Stimulated activated effector memory CD8-positive, alpha-beta T cell treated with anti-CD3 and anti-CD28 coated beads, Interleukin-12 subunit alpha, Interleukin-12 subunit beta, amount 100 ng/mL, for 72 hours (primary cell): ENCODE measurements at places on chromosomes 3 and 15.

DNA sequence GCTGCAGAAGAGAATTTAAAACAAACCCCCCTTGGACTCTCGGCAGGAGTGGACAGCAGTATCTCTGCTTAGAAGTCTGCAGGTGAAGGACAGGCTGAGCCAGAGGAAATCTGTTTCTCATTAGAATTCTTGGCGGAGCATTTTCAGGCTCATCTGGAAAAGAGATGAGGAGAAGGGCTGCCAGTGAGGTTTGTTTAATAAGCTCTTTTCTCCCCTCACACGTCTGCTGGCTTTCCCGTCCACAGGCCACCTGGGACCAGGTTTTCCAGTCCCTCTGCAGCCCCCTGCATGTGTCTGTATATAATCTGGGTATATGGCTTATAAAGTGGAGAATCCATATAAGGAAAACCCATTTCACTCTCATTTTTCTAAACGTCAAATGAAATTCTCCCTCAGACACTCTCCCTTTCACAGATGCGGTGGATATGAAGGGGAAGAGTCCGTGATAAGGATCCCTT, 155.4 kb upstream of the TPM1 start:
- DNase-seq = no peak

- no peak for DNase-seq
Measured at GRCh38 chr3:86880066-86880465, 110.9 kb downstream of the VGLL3 start.

DNA sequence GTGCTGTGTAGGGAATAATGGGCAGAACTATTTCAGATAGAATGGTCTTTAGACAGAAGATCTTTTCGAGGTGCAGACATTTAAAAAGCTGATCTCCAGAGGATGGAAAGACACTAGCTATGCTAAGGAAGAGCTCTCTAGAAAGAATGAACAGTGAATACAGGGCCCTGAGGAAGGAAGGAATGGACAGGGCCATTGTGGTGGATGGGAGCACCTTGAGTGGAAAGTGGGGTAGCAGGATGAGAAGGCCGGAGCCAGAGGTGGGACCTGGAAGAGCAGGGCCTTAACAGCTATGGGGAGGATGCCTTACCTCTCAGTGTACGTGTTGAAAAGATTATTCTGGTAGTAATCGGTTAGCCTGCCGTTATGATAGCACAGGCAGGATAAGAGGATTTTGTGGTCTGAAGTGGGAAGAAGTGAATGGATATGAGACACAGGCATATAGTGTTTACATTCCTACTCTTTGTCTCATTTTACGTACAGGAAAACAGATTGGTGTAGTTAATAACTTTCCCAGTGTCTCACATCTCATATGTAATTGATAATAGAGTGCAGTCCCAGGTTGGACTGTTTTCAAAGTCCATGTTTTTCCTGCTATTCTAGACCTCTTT, 172.4 kb downstream of the KLHL25 start:
- no peak for DNase-seq

GRCh38 chr3:134328147-134328591, 46.1 kb downstream of the AMOTL2 start:
- no peak for DNase-seq

DNA sequence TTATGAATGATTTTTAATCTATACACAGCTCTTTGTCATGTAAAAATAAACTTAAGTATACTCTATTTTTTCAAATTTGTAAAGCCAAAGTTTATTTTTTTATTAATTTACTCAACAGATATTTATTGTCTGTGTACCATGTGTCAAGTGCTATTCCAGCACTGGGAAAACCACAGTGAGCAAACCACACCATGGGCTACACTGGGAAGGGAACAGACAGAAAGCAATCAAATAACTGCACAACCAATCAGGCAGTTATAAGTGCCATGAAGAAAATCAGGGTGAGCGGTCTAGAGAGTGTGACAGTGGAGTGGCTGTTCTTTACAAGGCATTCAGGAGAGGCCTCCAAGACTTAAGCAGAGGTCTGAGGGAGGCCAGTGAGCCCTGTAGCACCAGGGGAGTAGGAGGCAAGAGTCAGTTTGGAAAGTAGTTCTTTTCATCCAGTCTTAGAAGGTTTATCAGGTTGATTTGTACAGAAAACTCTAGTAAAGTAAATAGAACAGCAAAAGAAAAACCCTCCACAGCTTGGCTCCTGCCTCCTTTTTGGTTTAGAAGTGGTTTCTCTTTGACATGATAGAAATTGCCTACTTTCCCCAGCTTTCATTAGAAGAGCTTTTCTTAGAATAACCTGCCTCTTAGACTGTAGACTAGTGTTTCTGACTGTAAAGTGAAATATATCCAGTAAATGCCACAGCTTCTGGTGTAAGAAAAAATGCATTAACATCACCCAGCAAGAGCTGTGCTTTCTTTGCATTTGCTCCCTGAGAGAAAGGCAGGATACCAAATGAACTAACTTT, 13.7 kb downstream of the EIF2AK4 start:
- DNase-seq = no peak

- DNase-seq = no peak
Measured at GRCh38 chr3:186510374-186511079, 33.7 kb downstream of the CRYGS start.

DNA sequence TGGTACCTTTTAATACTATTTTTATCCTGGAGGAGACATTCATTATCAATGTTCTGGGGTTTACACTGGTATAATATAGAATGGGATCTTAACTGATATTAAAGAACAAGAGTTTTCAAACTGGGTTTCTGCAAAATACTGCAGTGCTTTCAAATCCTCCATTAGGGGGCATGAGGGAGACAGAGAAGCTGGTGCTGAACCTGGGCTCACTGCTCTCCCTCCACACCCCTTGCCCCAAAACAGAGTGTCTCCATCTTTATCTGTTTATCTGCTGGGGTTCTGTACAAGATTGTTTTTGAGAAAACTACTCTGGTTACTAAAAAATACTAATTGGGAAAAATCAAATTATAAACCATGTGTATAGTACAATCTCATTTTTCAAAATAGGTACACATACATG, 41.7 kb downstream of the CADPS start:
- DNase-seq = no peak

GRCh38 chr3:182136008-182136910, 424.5 kb downstream of the SOX2 start:
- DNase-seq = no peak

- DNase-seq = no peak
Measured at GRCh38 chr3:168134931-168135330, 39.2 kb upstream of the GOLIM4 start.

DNA sequence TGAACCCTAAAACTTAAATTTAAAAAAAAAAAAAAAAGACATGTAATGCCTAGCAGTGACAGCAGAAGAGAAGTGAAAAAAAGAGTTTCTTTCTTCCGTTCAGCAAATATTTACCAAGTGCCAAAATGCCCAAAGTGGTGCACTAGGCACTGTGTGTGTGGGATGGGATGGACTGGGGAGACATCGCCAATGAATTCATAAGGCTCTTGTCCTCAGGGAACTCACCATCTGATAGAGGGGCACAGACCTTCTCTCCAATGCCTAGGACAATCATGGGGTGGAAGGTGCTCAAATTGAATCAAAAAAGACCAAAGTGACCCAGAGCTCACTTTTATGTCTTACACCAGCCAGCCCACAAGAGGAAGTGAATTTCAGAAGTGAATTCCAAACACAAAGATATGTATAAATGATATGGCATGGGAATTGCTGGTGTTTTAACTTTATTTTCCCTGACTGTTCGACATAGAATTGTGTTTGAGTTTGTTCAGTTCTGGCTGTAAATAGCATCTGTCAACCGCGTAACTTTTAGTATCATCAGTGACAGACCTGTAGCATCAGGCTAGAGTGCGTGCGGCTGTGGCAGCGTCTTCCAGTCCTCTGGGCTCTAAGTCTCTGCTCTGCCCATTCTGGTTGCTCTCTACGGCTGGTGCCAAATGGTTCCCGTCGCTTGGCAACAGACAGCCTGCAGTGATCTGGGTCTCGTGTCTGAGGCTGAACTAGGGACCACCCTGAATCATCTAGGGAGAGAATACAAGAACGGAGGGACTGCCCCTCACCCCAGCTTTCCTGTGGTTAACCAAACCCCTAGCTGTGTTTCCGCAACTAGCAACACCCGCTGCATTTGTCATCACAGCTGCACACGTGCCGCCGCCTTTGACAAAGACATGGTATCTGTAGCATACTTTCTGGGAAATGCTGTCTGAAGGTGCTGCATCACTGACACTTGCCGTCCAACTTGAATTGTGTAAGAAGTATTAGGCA, 154.0 kb upstream of the THBS1 start:
- DNase-seq = peak; percentile 58

DNA sequence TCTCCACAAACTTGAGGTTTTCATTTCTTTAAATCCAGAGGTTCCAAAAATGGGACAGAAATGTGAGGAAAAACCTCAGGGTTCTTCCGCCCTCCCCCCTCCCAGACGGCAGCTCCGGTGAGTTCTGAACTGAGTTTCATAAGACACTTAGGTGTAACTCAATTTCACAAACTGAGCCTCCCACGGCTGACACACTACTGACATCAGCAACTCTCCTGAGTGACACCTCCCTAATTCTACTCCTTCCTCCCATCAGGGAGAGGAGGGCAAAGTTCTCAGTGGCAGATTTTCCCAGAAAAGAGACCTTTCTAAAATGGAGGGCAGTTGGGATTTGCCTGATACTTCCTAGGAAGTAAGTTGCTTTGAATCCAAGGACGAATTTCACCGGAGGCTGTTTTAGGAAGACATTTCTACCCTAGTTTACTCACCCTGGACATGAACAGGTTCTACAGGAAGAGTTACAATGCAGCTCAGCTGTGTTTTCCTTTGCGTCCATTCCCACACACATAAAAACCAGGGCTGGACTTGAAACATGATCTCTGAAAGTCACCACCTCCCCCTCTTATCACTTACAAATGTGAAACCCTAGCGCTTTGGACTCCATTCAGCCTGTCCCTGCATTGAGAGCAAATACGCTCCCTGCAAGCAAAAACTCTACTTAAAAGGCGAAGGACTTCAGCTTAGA, 78.1 kb upstream of the LMOD3 start:
- DNase-seq = no peak

DNA sequence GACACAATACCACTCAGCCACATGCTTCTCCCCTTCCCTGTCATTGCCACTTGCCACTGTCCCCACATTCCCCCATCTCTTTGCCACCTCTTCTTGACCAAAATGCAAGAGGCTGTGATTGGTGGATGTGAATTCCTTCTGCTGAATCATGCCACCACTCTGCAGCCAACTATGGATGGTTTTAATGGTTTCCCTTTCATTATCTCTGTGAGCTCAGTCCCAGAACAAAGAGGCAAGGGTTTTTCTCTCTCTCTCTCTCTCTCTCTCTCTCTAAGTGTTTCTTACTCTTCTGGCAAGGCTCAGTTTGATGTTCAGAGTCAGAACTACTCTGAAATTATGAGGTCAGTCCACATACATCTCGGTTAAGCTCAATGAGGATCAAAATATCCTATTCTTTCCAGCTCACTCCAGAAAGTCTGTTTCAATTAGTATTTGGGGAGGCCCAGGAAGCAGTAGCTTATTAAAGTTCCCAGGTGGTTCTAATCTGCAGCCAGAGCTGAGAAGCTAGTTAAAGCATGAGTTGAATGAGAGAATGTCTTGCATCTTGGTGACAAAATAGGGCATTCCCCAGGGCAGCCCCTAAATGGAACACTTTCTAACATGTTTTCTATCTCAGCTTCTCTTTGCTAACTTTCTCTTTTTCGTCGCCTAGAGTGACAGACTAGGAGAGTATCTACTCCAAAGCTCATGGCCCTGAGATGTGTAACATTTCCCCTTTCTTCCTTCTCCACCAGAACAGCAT, 8.5 kb upstream of the ILDR1 start:
- DNase-seq = no peak

DNA sequence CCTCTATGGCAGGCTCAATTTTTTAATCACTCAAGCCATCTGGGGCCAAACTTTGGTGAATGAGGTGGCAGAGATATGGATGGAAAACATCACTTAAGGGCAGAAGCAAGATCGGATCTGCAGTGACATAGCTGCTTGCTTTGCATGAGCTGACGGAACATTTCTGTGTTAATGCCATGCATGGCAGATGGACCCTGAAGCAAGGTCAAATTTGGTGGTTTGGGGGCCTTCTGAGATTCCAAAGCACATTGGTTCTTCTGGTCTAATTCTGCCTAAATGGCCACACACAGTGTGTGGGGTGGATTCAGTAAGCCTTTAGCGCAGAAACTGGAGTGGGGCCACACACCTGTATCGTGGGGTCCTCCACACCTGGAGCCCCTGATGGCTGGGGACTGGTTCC, 38.3 kb upstream of the BCL2L10 start:
- DNase-seq = no peak

DNA sequence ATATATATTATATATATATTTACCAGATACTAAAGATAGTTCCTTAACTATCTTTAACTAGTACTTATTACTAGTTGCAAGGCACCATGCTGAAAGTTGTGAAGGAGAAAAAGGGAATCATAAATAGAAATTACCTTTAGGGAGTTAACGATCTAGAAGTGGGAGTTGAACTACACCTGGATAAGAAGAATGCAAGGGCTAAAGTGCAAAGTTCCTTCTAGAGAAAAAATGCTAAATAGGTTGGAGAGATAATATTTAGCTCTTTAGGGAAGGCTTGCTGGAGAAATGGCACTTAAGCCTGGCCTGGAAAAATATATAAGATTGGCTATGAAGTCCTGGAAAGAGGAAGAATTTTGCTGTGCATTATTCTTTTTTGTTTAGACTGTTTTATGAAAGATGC, 130.6 kb upstream of the IGSF10 start:
- no peak for DNase-seq

DNA sequence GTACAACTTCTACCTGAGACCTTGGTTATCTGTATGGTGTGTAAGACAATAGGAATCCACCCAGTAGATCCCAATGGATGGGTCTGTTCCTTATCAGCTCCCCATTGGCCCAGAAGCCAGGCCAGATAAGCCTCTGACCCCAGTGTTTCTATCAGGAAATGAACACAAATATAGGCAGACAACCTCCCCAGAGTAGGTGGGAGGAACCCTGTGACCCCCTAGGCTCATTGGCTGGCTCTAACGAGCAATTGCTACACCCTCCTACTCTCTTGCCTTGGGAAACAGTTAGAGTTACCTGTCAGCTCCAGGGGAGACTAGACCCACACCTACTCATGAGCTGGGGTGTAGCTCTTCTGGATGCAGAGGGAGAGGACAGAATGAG, 299.9 kb downstream of the UACA start:
- no peak for DNase-seq
